Activated CD8-positive, alpha-beta T cell treated with anti-CD3 and anti-CD28 coated beads for 36 hours (primary cell): ENCODE measurements at places on chromosomes 4 and X.

GRCh38 chrX:46759645-46759974 lies 692 bp upstream of the SLC9A7 start:
- H3K4me1 ChIP-seq = peaks cover 11% of the 10 kb centered on the region
- H3K4me3 ChIP-seq = peak overlapping the region; percentile 75
- H3K27me3 ChIP-seq = peaks cover 5% of the 10 kb centered on the region
- no peak for DNase-seq
- peaks cover 6% of the 10 kb centered on the region for H3K36me3 ChIP-seq
- peak overlapping the region; percentile 81 for H3K27ac ChIP-seq

- H3K4me1 ChIP-seq = no peaks in the 10 kb centered on the region
- H3K27me3 ChIP-seq = peaks cover 10% of the 10 kb centered on the region
- no peak overlapping the region for H3K27ac ChIP-seq
- no peak for DNase-seq
These were observed 18.5 kb upstream of the PROM1 start for GRCh38 chr4:16102356-16102755.

- peaks cover 6% of the 10 kb centered on the region for H3K36me3 ChIP-seq
- DNase-seq = peak; percentile 75
- H3K4me1 ChIP-seq = peaks cover 48% of the 10 kb centered on the region
- H3K27me3 ChIP-seq = no peaks in the 10 kb centered on the region
These were observed 71.8 kb downstream of the NBDY start for GRCh38 chrX:56800801-56801200.

GRCh38 chr4:8736090-8736825 lies 135.4 kb downstream of the HMX1 start:
- no peak overlapping the region for H3K27ac ChIP-seq
- no peaks in the 10 kb centered on the region for H3K4me1 ChIP-seq
- no peaks in the 10 kb centered on the region for H3K36me3 ChIP-seq
- DNase-seq = no peak
- no peak overlapping the region for H3K4me3 ChIP-seq

GRCh38 chrX:113933931-113934330 lies 650.0 kb upstream of the HTR2C start:
- H3K27me3 ChIP-seq = no peaks in the 10 kb centered on the region
- H3K4me1 ChIP-seq = no peaks in the 10 kb centered on the region
- no peak overlapping the region for H3K27ac ChIP-seq
- no peak overlapping the region for H3K4me3 ChIP-seq
- no peak for DNase-seq

DNA sequence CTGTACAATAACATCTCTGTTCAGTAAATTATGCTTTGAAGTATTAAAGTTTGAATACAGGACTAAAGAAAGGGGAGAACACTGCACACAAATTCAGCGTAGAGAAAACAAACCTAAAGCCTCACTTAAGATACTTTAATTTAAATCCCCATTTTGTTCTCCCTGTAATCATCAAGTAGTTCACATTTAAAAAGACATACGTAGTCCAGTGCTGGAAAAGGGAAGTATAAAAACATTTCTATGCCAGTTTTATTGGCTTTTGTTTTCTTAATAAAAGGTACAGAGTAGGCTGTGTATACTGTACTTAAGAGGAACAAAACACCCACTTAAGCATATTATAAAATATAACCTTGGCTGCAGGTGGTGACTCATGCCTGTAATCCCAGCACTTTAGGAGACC lies 101.6 kb downstream of the FGF16 start:
- peaks cover 31% of the 10 kb centered on the region for H3K36me3 ChIP-seq
- H3K27ac ChIP-seq = no peak overlapping the region
- no peak for DNase-seq
- no peaks in the 10 kb centered on the region for H3K4me1 ChIP-seq
- no peak overlapping the region for H3K4me3 ChIP-seq

DNA sequence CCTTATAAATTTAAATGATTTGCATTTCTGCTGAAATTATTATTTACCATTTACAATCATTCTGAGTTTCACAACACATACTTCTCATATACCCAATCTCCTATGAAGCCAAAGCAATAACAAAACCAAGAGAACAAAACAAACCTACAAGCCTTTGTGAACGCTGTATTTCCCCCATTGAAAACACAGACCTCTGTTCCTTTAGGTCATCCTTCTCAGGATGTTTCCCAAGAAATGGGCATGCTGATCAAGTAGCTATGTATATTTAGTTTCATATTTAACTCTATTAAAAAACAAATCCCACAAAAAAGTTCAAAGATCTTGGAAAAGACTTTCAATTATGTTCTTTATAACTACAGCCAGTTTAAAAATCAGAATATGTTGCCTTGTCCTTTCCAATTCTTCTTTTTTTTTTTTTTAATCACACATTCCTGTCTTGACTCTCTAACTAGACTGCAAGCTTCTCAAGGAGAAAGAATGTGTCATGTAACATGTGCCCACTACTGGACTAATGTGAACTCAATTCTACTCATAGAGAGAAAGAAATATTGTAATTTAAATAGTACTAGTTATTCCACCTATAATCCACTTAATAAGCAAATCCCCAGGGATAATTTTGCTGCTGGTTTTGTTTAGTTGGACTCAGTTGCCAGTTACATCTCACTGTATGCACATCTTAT lies 84.3 kb upstream of the PRSS48 start:
- H3K4me1 ChIP-seq = no peaks in the 10 kb centered on the region
- no peak overlapping the region for H3K4me3 ChIP-seq
- DNase-seq = no peak
- H3K27ac ChIP-seq = no peak overlapping the region
- H3K27me3 ChIP-seq = peaks cover 6% of the 10 kb centered on the region
- no peaks in the 10 kb centered on the region for H3K36me3 ChIP-seq

DNA sequence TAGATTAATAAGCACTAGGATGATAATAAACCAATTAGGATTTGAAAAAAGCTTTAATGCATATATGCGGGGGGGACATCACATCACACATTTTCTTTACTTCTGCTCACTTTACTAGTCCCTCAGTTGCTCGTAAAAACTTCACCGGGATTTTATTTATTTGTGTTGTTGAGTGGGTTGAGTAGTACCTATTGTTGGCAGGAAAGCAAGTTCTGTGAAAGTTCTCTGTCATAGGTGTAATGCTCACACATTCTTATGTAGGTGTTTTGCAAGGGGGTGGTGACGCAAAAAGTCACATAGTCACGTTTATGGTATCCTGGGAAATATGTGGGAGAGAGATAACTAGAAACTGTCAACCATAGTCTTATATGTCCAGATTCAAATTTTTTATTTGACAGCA lies 65.3 kb downstream of the PDLIM5 start:
- H3K36me3 ChIP-seq = no peaks in the 10 kb centered on the region
- no peaks in the 10 kb centered on the region for H3K27me3 ChIP-seq
- no peak for DNase-seq
- H3K4me1 ChIP-seq = peaks cover 13% of the 10 kb centered on the region

DNA sequence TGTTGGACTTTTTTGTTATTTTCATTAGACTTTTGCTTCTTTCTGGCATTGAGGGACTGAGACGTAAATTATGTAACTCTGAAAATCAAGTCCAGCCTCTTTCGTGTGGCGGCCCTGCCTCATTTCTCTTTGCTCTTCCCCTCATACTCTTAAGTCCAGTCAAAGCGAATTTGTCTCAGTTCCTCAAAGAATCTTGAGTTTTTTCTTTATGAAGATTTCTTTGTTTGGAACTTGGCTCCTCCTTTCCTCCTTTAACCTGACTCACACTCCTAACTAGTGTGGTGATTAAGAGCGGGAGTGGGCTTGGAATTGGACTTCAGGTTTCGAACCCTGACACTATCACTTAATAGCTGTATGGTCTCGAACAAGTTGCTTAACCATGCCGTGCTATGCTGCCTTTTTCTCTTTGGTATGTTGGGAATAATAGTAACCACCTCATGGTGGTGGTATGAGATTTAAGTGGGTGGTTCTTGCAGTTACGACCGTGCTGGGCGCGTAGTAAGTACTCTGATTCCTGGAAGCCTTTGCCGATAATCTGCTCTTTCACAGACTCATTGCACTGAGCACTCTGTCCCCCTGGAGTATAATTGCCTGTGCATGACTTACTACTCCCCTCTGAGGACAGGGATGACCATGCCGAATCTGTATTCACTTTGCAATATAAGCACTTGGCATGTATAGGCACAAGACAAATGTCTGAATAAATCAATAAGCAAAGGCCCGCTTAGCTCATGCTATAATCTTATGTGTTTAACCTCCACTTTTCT lies 19.1 kb downstream of the FNIP2 start:
- no peak for DNase-seq
- H3K27ac ChIP-seq = no peak overlapping the region
- H3K36me3 ChIP-seq = no peaks in the 10 kb centered on the region
- no peak overlapping the region for H3K4me3 ChIP-seq
- peaks cover 20% of the 10 kb centered on the region for H3K4me1 ChIP-seq
- H3K27me3 ChIP-seq = no peaks in the 10 kb centered on the region

DNA sequence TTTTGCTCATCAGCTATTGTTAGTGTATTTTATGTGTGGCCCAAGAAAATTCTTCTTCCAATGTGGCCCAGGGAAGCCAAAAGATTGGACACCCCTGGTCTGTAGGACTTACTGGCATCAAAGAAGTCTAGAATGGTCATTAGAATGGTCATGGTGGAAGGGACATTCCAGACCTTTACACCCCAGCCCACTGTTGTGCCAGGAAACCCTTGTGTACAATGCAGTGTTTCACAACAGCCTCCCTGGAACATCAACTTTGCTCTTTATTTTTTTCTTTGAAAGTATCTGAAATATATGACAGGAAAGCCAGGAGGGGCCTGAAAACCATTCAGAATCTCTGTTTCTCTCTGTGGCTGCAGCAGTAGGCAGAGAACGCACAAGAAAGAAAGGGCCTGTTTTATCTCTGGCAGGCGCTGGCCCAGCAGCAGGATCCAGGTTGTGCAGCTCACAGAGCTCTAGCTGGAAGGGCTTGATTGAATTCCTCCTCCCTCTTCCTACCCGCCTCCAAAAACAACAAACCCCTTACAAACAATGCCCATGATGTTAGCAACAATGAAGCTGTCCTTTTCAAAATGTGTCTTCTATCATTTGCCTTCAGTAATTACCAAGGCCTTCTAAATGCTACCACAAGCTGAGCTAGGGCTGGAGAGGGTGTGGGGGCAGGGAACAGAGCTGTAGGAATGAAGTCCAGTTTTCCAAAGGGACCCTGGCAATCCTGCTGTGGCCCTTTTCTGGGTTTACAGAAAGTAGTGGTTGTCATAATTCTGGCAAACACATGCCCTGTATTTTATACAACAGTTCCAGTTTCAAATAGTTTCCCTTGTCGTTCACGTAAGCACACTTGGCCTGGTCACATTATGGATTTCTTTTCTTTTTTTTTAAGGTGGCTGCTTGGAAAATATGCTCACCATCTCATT lies 32.3 kb upstream of the TFDP3 start:
- DNase-seq = no peak
- no peaks in the 10 kb centered on the region for H3K4me1 ChIP-seq
- H3K4me3 ChIP-seq = no peak overlapping the region
- no peaks in the 10 kb centered on the region for H3K36me3 ChIP-seq
- H3K27me3 ChIP-seq = no peaks in the 10 kb centered on the region
